ENCODE measurements at places on chromosomes 2 and 18.

GRCh38 chr18:8890957-8891464 is 185.7 kb downstream of the MTCL1 start:
- peak; percentile 68 for DNase-seq

DNA sequence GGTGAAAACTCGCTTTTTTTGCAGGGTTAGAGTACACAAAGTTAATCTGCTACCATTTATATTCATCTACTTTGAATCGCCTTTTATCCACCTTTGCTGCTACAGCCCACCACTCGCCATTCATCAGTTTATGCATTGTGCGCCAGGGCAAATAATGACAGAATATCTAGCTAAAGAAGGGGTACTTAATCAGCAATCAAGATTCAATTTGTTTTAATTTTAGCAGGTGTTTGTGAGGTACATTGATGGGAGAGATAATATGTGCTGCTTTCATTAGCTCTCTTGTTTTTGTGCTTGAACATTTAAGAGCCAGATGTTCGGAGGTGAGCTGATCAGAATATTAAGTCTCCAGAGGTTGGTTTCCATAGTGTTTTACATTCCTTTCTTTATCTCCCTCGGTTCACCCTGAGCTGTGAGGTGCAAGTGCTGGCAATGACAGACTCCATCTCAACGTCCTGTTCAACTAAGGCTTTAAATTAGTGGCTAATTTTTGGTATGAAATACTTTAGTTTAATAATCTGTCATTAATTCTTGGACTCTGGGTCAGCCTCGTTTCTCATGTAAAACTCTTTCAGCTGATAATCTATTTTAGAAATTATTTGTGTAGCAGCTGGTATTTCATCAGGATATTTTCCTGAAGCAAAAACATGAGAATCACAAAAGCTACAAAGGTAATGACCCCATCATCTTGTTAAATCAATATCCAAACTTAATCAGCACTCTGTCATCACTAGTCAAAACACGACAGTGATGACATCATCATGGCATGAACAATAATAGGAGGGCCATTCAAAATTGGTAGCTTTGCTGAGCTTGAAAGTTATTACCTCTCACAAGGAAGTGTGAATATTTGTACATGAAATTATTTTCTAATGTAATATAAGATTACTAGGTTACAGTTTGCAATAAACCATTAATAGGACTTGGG is 479.9 kb upstream of the FANCL start:
- DNase-seq: no peak

- DNase-seq: peak; percentile 49
These were observed 17.2 kb downstream of the IFIH1 start for GRCh38 chr2:162301151-162301804.

DNA sequence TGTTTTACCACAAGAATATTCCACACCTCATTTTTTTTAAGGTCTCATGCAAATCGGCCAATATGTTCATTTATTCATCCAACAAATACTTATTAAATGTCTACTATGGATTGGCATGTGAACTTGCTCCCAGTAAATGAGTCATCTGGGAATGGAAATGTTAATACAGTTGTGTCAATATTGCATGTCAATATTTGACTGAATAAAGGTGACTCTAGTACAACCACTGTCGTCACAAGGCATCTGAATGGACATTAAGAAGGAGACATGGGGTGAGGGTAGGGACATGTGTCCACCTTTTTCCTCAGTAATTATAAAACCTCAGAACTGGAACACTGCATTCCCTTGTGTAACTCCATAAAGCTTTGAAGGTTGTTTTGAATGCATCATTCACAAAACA is 365.4 kb downstream of the ADCYAP1 start:
- DNase-seq: no peak

GRCh38 chr18:56835331-56835730 is 184.2 kb downstream of the WDR7 start:
- DNase-seq: no peak

DNA sequence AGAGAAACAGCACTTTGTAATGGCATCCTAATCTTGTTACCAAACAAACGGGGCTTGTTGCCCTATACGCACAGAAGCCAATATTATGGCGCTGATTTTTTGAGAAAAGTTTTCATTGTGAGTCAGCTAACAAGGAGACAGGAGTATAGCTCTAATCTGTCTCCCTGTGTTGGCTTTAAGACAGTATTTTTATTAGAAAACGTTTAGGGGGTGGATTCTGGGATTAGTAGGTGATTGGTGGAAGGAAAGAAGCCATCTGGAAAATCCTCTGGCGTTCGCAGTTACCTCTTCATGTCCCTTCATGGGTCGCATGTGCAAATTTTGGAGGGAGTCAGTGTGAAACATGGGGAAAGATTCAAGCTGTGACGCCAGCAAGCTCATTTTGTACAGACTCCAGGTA is 698 bp upstream of the TMEM237 start:
- DNase-seq: peak; percentile 23

- no peak for DNase-seq
These were observed 129.3 kb upstream of the UNC80 start for GRCh38 chr2:209642146-209642820.

DNA sequence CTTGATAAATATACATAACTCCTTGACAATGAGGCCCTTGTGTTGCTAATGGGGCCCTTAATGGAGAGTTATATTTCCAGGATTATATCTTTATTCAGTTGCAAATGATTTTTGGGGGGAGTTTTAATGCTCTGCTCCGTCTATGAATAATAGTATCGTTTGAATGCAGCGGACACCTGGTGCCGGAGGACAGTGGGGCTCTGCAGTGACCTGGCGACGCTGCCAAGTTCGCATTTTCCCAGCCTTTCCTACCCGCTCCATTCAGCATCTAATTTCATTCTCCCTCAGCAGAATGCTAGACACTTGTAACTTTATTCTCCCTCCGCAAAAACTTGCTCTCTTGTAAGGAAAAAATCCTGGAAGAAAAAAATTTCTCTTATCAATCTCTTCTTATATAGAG is 257.6 kb upstream of the SALL3 start:
- no peak for DNase-seq

- no peak for DNase-seq
These were observed 37.1 kb downstream of the LCLAT1 start for GRCh38 chr2:30484145-30484544.

- no peak for DNase-seq
These were observed 10.2 kb upstream of the GFPT1 start for GRCh38 chr2:69397234-69397633.

- no peak for DNase-seq
These were observed 208.7 kb upstream of the STK17B start for GRCh38 chr2:196380098-196380497.

DNA sequence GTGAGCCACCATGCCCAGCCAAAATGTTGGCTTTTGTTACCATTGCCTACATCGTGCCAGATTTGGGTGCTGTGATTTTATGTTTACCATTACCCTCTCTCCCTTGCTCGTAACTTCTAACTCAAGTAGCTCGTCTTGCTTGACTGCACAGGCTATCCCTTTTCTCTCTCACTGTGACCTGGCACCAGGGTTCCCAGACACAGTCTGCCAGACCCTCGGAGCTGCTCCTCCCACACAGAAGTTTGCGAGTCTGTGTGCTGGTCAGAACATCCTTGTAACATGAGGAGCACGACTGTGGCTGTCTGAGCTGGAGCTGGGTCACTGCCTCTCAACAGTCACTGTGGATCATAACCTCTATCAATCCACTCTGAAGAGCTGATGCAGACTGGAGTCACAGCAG is 152.5 kb upstream of the ACKR3 start:
- DNase-seq: peak; percentile 47

DNA sequence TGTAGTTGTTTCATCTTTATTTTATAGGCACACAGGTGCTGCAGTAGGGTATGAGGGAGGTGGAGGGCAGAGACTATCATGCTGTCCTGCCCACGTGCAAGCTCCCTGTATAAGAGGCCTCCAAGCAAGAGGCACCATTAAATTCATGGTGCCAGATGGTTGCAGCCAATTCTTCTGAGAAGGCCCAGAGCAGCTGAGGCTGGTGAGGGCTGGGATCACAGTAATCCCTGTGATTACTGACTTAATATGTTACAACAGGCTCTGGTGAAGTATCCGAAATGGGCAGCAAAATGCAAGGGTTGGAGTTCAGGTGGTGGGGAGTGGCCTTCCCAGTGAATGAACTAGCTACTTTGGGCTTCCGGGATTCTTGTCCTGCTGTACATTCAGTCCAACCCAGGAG is 191.9 kb upstream of the SMAD2 start:
- no peak for DNase-seq

DNA sequence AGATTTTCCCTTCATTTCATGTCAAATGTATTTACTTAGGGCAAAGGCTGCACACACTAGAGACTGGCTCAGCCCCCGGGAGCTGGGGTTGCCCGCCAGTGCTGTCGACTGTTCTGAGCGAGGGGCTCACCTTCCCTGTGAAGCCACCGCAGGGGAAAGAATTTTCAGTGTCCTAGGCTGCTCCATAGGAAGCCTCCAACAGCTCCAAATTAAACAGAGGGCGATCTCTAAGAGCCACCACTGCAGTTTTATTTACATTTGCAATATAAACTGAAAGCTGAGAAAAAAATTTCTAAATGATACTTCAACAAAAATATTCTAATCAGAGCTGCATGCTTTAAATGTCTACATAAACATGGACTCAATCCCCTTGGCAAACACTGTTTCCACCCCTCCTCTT is 54.0 kb downstream of the UXS1 start:
- no peak for DNase-seq

DNA sequence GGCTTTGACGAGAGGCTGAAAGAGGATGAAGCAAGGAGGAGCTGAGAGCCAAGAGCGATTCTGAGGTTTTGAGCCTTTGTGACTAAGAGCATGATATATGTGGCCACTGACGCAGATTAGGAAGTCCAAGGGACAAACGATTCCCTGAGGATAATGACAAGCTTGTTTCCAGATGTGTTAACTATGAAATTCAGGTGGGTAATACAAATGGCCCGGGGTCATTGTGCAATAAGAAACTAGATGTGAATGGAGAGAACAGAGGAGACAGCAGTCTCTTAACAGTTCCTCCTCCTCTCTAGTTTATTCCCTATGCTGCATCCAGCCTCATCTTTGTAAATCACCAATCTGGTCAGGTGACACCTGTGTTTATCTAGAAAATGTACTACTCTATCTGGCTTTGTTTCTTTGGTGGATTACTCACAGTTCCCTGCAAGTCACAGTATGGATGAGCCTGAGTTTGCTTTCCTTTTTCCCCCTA is 84.2 kb downstream of the SOCS6 start:
- DNase-seq: no peak

DNA sequence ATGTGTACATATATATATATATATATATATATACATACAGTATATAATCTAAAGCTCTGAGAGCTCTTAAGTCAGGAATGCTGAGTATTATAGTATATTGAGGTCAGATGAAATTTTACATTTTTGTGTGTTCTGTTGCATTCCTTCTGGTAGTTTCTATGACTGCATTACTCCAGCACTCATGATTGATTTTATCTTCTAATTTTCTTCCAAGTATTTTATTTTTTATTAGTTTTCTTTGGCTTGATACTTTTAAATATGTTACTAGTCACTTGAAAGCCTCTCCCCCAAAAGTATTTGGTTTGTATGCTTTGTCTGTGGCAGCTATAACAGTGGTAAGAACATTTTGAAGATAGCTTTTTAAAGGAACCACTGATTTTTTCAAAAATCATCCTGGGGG is 25.0 kb downstream of the METTL21A start:
- DNase-seq: no peak

DNA sequence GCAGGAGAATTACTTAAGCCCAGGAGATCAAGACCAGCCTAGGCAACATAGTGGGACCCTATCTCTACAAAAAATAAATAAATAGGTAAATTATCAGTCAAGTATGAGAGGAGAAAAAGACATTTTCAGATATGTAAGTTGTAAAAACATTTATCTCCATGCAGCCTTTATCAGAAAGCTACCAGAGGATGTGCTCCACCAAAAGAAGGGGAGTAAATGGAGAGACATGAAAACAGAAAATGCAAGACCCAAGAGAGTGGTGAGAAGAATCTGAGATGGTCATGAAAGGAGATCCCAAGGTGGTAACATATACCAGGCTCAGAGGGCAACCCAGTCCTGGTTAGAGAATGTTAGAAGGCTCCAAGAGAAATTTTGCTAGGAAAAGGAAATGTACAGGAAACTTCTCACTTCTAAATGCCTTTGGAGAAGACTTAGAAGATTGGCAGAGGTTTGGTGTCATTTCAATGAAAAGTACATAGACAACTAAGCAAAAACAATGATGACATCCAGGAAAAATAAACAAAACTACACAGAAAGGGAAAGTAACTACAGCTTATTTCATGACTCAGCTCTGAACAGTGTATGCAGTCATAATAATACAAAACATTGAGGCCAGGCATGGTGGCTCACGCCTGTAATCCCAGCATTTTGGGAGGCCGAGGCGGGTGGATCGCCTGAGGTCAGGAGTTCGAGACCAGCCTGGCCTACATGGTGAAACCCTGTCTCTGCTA is 19.5 kb downstream of the CIB4 start:
- no peak for DNase-seq

GRCh38 chr2:65053199-65053598 is 3.0 kb upstream of the CEP68 start:
- no peak for DNase-seq

GRCh38 chr2:223542501-223542900 is 59.7 kb downstream of the SCG2 start:
- DNase-seq: no peak

DNA sequence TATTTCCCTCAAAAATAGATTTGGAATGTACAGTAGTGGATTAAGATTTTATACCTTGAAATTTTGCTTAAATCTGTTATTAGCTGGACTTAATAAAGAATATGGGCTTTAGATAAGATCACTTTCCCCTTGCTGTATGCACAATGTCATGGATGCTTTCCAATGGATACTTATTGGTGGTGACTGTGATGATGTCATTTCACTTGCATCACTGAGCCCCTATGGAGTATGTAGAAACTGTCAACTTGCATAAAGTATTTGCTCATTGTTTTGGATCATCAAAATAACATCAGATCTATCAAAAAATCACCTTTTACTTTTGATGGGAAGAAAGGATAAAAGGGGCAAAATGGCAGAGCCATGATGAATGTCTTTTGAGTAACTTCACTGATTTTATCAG is 112.7 kb downstream of the ZEB2 start:
- no peak for DNase-seq

DNA sequence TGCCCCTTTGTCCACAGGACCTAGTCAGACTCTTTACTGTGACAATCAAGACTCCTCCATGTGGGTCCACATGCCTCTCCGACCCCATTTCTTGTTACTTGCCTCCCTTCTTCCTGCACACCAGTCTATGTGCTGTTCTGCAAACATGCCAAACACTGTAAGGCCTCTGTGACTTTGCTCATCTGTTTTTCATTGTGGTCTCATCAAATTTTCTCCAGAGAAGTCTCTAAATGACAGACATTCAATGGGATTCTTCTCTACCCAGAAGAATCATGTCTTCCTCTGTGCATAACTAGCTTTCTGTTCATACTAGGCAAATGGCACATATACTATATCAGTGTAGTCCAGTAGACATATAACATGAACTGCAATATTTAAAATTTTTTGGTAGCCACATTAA is 43.0 kb upstream of the KCNE4 start:
- DNase-seq: no peak

GRCh38 chr2:54455131-54455562 is 980 bp upstream of the SPTBN1 start:
- DNase-seq: no peak

GRCh38 chr2:220281771-220282170 is 654.3 kb downstream of the SLC4A3 start:
- no peak for DNase-seq

- no peak for DNase-seq
These were observed 70.0 kb downstream of the ACKR3 start for GRCh38 chr2:236639461-236640235.

GRCh38 chr2:222568865-222569264 is 87.0 kb downstream of the FARSB start:
- DNase-seq: no peak

All from renal cortex interstitium (tissue), 15 donors.